ENCODE measurements at places on chromosomes 13 and 19.

DNA sequence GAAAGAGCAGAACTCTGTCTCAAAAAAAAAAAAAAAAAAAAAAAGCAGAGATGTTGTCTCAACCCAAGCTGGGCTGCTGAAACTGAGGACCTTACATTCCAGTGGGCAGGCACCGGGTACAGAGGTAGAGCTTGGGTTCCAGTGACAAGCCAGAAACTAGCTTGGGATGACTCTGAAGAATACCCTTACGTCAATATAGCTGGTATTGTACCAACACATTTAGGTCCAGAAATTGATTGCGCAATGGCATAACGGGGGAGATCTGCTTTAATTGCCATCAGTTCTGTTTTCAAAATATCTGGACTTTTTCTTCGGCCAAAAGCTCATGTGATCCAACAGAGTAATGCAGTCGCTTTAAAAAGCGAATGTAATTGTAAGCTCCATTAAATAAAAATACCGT, 103.1 kb upstream of the UBL3 start:
- DNase-seq, result no peak

DNA sequence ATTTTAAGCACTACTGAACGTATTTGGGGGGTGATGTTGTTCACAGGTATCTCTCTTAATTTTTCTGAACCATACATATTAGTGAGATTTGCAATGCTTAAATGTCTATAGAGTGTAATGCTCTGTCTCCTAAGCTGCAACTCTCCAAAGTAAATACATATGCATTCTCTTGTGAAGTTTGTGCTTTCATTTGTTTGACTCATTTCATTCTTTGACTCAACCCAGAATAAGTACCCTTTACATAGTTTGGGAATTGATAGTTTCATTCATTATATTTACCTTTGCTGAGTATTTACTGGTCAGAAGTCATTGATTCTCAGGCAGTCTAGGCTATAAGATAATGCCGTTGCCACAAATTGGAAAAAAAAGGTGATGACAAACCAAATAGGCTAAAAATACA, 406.9 kb downstream of the FGF9 start:
- DNase-seq, result no peak

- no peak for DNase-seq
Observed at GRCh38 chr13:106139942-106140341, 395.5 kb downstream of the EFNB2 start.

DNA sequence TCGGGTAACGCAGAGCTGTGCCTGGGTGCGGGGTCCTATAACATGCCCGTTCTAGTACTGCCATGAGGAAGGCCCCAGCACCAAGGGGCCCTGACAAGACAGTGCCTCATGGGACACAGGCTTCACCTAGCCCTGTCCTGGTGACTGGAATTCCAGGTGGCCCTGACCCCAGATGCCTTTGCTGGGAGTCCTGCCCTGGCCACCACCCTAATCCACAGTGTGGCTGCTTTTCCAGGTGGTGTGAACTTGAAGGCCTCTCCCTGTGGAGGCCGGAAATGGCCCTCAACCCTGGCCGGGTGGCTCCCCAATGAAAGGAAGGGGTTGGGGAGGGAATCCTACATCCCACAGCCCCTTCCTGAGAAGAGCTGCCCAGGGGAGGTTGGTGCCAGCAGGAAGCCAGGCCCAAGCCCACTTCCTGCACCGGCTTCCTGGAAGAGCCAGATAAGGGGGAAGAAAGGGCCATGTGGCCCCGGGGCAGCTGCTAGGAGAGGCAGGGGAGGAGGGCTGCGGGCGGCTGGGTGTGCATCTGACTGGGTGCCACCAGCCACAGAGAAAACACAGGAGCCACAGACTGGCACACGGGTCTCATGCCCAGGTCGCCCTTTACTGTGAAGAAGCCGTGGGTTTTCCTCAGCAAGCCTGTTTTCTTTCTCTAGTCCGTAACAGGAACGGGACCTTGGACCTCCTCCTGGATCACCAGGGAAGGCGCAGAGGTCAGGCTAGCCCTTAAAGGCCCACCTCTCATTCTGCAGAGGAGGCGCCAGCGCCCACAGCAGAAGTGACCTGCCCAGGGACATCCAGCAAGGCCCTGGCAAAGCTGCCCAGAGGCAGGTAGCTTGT, 4.7 kb downstream of the LSM4 start:
- peak; percentile 64 for DNase-seq

GRCh38 chr19:31961667-31962066, 383.7 kb upstream of the ZNF507 start:
- DNase-seq, result no peak
